NCI-H2081 (cell line): ENCODE measurements at places on chromosomes 6 and 20.

DNA sequence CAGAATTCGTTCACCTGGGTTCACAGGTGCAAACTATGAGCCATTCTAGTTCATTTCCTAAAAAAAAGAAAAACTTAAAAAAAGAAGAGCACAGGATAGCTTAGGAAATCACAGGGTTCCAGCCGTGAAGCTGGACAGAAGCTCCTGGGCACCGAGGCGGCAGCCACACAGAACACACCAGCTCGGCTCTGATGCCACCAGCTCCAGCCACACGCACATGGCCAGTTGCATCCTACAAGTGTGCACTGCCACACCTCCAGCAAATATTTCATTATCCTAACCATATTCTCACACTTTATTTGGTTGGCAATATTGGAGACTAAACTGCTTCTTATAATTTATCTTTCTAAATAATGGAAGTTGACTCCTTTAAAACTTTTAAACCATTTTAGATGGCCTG, 26.2 kb upstream of the AFDN start:
- DNase-seq, result no peak

GRCh38 chr20:35463455-35464300, 8.3 kb downstream of the CEP250 start:
- peak; percentile 61 for DNase-seq

- DNase-seq, result no peak
These were observed 17.4 kb downstream of the STAU1 start for GRCh38 chr20:49170714-49171113.

DNA sequence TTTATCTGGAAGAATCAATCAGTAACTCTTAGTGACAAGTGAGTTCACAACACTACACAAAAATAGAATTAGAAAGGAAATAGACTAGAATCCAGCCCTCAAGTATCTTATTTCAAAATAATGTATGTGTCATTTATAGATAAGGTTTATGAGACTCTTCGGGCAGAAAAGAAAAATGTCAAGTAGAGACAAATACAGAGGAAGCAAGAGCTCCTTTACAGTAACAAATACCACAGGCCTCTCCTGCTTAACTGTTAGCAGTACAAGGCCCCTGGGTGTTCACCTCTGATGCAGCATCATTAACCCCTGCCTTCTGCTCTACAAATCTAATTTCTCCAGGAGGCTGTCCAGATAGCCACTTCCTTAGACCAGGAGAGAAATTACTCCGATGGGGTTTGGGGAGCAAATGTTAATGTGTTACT, 76.7 kb downstream of the UBE3D start:
- DNase-seq, result no peak

DNA sequence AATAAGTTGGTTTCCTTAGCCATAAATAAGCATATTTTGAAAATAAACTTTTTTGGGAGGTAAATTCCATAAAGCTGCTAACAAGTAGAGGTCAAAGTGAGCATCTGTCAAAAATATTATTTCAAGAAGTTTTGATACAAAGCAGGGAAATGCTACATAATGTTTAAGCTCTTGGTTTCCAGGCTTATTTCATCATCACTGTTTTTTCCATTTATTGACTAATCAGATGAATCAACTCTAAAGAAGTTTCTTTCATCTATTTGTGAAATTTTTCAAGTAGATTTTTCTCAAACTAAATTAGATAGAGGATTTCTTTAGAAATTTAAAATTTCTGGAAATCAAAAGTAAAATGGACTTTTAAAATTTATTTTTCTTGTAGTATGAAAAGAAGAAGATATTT, 89.5 kb upstream of the TBX18 start:
- no peak for DNase-seq

DNA sequence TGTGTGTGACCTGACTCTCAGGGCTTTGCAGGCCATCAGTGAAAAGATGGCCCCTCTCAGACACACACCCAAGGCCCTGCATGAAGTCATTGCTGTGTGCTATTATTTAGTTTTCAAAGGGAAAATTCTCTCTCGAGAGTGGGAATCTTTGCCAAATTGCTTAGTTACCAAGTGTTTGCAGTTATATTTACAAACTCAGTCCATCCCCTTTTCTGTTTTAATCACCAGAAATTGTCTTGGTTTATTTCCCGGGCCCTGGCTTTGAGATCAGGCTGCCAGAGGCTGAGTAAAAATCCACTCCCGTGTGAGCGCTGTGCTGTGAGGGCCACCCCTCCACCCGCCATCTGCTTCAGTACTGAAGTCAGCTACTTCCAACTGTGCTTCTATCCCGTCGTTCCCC, 163.1 kb downstream of the SOD2 start:
- DNase-seq, result no peak

DNA sequence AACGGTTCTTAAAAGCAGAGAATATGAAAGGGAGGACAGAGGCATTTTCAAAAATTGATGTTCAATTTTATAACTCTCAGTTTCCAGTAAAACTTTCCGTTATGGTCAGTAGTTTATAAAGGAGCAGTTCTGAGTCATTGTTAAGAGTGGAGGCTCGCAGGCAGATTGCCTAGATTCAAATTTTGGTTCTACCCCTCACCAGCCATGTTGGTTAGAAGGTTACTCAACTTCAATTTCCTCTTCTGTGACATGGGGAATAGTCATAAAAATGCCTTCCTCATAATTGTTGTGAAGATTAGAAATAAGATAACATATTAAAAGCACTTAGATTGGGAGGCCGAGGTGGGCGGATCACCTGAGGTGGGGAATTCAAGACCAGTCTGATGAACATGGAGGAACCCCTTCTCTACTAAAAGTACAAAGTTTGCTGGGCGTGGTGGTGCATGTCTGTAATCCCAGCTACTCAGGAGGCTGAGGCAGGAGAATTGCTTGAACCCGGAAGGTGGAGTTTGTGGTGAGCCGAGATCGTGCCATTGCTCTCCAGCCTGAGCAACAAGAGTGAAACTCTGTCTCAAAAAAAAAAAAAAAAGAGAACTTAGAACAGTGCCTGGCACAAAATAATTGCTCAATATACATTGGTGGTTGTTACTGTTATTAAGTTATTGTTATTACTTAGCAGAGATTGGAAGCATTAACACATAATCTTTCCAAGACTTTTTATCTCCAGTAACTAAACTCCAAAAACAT, 348.9 kb downstream of the NRN1 start:
- no peak for DNase-seq

DNA sequence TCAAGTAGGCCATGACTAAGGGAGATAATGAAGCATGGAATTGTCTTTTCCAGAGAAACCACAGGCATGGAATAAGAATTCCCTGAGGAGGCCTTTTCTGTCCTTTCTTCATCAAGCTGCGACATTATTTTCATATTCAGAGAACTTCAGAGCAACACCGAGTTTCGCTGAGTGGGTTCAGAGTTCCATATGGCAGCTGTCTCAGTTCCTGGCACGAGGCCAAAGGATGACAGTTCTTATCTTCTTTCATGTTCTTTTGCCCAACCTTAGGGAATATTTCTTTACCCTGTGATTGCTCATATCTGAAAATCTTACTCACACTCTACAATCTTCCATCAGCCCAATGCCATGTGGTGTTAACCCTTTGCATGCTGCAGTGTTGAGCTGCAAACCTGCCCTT, 135.3 kb upstream of the BMP2 start:
- no peak for DNase-seq

- DNase-seq, result peak; percentile 10
These were observed 198.6 kb downstream of the DTNBP1 start for GRCh38 chr6:15464211-15464725.

GRCh38 chr20:44025756-44026155, 111.1 kb downstream of the TOX2 start:
- no peak for DNase-seq

DNA sequence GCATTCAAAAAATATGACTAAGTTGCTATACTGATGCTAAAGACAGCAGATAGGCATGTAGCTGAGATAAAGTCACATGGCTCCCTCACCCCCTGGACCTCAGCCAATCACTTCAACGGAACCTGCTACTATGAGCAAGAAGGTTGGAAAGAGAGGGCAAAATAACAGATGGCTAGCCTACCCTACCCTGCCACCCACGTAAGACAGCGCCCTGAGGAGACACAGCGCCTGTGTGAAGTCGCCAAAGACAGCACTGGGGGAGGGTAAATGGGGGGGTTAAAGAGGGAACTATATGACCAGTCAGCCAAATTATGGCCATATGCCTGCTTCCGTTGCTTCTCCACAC, 163.2 kb downstream of the RALGAPA2 start:
- peak; percentile 77 for DNase-seq

- no peak for DNase-seq
These were observed 220.2 kb upstream of the CEP162 start for GRCh38 chr6:84447651-84448050.

DNA sequence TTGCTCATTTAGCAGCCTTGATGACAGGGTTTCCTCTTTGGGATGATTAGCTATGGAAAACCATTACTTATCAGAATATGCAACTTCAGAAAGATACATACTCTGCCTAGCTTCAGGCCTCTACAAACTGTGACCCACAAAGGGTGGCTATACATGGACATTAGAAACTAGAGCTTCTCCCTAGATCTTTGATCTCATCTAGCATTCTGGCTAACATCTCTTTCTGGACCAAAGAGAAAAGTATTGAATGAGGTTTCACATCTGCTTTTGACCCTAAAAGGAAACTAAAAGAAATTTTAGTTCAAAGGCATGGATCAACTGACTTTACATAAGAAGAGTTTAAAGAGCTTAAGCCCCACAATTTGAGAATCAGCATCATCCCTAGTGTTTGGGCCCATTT, 12.4 kb upstream of the HMGN3 start:
- no peak for DNase-seq

GRCh38 chr6:24257282-24257681, 100.6 kb downstream of the DCDC2 start:
- DNase-seq, result no peak

DNA sequence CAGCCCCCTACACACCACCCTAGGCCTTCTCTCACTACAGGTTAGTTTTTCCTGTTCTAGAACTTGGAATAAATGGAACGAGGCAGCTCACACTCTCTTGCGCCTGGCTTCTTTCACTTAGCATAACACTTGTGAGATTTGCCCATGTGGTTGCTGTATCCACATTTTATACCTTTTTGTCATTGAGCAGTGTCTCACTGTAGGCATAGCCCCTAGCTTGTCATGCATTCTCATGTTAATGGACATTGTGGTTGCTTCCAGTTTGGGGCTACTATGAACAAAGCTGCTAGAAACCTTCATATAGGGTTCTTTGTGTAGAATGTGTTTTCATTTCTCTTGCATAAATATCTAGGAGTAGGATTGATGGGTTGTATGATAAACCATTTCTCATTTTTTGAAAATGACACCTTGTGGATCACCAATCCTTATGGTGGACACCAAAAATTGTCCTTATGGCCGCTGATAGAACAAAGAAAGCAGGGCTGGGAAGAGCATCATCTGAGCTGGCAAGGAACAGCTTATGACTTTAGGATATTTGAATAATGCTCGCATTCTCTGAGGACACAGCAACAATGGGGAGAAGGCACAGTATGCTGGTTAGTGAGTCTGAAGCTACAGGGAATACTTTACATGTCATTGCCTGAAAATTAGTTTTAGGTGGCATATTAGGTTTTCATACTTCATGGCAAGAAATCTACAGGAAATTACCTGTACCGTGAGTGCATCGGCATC, 9.8 kb upstream of the SLC22A23 start:
- no peak for DNase-seq

DNA sequence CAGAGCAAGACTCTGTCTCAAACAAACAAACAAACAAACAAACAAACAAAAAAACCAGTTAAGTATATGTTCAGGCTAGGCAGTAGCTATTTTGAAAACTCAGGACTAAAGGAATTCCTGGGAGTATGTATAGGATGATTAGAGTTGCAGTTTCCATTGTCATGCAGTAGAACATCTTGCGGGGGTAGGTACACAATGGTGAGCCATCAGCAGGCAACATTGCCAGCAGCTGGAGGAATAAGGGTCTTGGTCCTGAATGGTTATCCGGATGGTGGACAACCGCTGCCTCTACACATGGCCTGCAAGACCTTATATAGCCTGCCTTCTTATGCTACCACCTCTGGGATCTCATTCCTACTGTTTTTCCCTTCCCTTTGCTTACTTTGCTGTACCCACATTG, 297.5 kb downstream of the SOX4 start:
- no peak for DNase-seq

DNA sequence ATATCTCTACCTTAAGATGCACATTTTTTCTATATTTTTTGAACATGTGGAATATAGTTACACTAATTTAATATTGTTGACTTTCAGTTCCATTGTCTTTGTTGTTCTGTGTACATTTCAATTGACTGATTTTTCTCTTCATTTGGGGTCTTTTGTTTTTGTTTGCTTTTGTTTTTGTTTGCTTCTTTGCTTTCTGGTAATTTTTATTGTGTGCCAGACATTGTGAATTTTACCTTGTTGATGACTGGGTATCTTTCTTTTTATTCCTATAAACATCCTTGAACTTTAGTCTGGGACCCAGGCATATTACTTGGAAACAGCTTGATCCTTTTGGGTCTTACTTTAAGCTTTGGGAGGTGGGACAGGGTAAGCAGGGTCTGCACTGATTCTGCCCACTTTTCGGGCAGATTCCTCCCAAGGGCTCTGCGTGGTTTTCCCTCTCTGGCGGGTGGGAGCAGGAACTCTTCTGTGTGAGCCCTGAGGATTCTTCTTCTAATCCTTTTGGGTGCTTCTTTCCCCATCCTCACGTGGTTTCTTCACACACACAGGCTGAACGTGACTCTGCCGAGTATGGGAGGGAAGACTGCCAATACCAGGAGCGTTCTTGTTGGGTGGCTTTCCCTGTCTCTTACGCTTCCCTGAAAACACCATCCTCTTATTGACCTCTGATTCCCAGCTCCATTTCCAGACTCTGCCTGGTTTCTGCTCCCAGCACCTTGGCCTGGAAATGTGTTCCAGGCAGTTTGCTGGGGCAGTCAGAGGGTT, 200.5 kb downstream of the ARID1B start:
- DNase-seq, result peak; percentile 57

DNA sequence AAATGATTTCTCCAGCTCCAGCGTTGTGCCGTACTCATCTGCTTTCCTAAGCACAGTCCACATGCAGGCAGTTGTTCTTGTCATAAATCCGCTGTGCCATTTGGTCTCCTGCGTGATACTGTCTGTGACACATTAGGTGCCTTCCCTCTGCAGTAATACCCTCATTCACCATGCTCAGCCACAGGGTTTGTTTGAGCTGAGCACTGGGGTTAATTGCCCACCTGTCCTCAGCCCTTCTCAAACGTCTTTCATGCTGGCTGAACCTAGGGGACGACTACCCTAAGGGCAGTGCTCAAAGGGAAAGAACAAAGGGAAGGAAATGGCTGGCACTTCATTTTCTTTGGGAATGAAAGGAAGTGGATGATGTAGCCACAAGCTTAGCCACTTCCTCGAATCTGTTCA, 64.2 kb upstream of the MYLIP start:
- peak; percentile 82 for DNase-seq
